ENCODE measurements at places on chromosomes 5 and 9. TPM values are rescaled to one million over a fixed set of nuclear protein-coding genes. Genes with fewer than 3 reads are reported as not detected.

Gene LRRC19
- not detected for total RNA-seq

Gene KCNMB1
- not detected for total RNA-seq

Gene TMEM252
- total RNA-seq, result not detected

Gene SPATA31A1
- not detected for total RNA-seq

Gene CDC37L1
- total RNA-seq, result 9.3 TPM

Gene OLFML2A
- 1.1 TPM for total RNA-seq

Gene PLPPR1
- total RNA-seq, result not detected

Gene MZB1
- not detected for total RNA-seq

Measured in Caco-2 (cell line).